ENCODE measurements at places on chromosomes 13 and 19. TPM values are rescaled to one million over a fixed set of nuclear protein-coding genes. Genes with fewer than 3 reads are reported as not detected.

The SPACA4 gene
- total RNA-seq = not detected

The IL11 gene
- total RNA-seq = 0.60 TPM

The PLIN4 gene
- 0.06 TPM for total RNA-seq

GRCh38 chr19:8352134-8352827 is 9.2 kb upstream of the KANK3 start:
- no peak overlapping the region for H3K4me3 ChIP-seq
- H3K27me3 ChIP-seq = peaks cover 30% of the 10 kb centered on the region
- no peak for DNase-seq
- H3K27ac ChIP-seq = no peak overlapping the region

The IQCN gene
- total RNA-seq = 5.2 TPM

GRCh38 chr19:11410682-11411081 is 8.4 kb downstream of the RGL3 start:
- no peak for DNase-seq
- H3K36me3 ChIP-seq = no peaks in the 10 kb centered on the region
- H3K27ac ChIP-seq = no peak overlapping the region
- peaks cover 37% of the 10 kb centered on the region for H3K27me3 ChIP-seq

GRCh38 chr13:75761369-75761768 is 125.2 kb downstream of the LMO7 start:
- H3K27ac ChIP-seq = peak overlapping the region; percentile 96
- peaks cover 60% of the 10 kb centered on the region for H3K4me1 ChIP-seq
- no peak for DNase-seq

The RINL gene
- 74.2 TPM for total RNA-seq

GRCh38 chr19:47754206-47755064 is 9.1 kb downstream of the NOP53 start:
- H3K27me3 ChIP-seq = no peaks in the 10 kb centered on the region
- no peak for DNase-seq
- H3K4me1 ChIP-seq = peaks cover 28% of the 10 kb centered on the region
- peaks cover 37% of the 10 kb centered on the region for H3K36me3 ChIP-seq

- DNase-seq = no peak
- no peak overlapping the region for H3K27ac ChIP-seq
- H3K27me3 ChIP-seq = peaks cover 2% of the 10 kb centered on the region
- H3K4me3 ChIP-seq = no peak overlapping the region
- no peaks in the 10 kb centered on the region for H3K36me3 ChIP-seq
Measured at GRCh38 chr13:39167018-39167417, 128.8 kb downstream of the NHLRC3 start.

DNA sequence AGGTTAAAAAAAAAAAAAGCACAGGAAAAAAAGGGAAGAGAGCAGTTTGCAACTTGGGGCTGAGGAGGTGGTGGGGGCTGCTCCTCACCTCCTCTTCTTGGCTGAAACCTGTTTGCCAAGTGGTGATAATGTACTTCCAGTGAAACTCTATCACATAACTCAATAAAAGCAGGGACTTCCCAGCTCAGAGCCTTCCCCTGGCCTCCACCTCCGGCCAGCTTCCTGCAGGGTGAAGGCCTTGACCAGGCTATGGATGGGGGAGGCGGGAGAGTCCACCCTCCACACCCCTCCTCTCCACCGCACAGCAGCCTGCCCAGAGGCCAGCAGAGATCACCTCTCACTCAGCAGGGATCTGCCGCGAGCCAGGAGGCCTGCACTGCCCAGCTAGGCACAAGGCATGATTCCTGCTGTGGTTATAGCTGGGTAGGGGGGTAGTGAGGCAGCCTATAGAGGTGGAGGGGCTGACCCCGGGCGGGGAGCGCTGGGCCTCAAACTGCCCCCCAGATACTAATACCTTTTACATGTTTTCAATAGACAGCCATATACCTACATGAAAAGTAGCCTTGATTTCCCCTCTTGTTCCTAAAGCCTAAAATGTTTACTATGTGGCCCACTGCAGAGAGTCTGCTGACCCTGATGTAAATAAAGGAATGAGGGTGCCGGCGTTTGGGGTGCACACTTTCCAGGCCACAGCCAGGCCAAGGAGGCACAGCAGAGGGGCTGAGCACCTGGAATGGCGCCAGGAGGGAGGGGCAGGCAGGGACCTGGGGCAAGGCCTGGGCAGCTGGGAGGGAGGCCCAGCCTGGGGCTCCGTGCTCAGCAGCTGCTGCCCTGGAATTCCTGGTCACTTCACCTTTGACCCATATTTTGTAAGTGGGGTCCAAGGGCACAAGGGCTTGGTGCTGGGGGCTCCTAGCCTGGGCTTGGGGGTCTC is 10.3 kb downstream of the ZNF787 start:
- H3K4me3 ChIP-seq = no peak overlapping the region
- H3K27ac ChIP-seq = no peak overlapping the region
- H3K36me3 ChIP-seq = peaks cover 4% of the 10 kb centered on the region
- peaks cover 32% of the 10 kb centered on the region for H3K4me1 ChIP-seq
- no peaks in the 10 kb centered on the region for H3K27me3 ChIP-seq

GRCh38 chr13:113912596-113912995 is 48.7 kb upstream of the GAS6 start:
- DNase-seq = no peak
- peaks cover 6% of the 10 kb centered on the region for H3K4me1 ChIP-seq

The ADPRHL1 gene
- total RNA-seq = 1.0 TPM

GRCh38 chr13:48275507-48275906 is 28.0 kb upstream of the RB1 start:
- no peak overlapping the region for H3K27ac ChIP-seq
- no peak for DNase-seq
- peaks cover 14% of the 10 kb centered on the region for H3K36me3 ChIP-seq
- no peaks in the 10 kb centered on the region for H3K4me1 ChIP-seq
- H3K4me3 ChIP-seq = no peak overlapping the region

GRCh38 chr13:31909864-31910551 is 121.6 kb upstream of the FRY start:
- H3K36me3 ChIP-seq = no peaks in the 10 kb centered on the region
- peaks cover 4% of the 10 kb centered on the region for H3K4me1 ChIP-seq
- no peak overlapping the region for H3K4me3 ChIP-seq
- no peak for DNase-seq
- no peak overlapping the region for H3K27ac ChIP-seq

DNA sequence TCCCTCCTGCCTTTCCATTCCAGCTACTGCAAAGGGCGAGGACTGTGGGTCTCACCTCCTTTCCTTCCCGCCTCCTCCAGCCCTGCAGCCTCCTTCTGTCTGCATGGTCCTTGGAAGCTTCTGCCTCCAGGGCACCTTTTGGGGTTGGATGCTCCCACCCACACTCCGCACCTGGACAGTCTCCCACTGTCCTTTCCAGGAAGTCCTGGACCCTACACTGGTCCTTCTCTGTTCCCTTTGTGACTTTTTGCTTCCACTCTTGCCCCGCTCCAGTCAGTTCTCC is 130.8 kb downstream of the USP12 start:
- DNase-seq = no peak
- peaks cover 3% of the 10 kb centered on the region for H3K36me3 ChIP-seq

- no peak for DNase-seq
- peaks cover 37% of the 10 kb centered on the region for H3K36me3 ChIP-seq
- peak overlapping the region; percentile 78 for H3K27ac ChIP-seq
Measured at GRCh38 chr19:3183721-3184641, 1.7 kb upstream of the NCLN start.

DNA sequence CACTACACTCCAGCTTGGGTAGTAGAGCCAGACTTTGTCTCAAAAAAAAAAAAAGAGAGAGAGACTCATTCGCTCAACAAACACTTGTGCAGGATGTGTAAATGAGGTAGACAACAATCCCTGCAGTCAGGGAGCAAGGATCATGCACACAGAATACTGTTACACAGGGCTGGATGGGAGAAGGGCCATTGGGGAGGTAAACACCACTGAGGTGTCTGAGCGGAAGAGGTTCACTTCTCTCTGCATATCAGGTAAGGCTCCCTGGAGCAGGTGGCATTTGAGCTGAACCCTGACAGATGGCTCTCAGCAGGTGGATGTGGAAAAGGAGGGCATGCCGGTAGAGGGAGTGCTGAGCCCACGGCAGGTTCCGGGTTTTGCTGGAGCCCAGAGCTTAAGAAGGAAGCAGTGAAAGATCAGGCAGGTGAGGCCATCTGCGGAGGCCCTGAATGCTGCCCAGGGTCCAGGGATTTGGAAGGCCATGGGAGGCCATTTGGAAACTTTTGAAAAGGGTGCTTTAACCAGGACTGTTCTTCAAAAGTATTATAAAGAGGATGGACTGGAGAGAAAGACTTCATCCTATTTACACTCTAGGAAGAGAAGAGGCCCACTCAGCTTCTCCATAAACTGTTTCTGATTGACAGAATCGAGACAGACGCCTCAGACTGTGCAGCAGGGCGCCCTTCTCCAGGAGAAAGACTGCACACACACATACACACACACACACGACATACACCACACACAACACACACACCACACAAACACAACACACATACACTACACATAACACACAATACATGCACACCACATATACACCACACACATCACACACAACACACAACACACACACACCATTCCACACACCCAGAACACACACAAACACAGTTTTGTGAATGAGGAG is 199.4 kb downstream of the USP12 start:
- H3K4me1 ChIP-seq = peaks cover 4% of the 10 kb centered on the region
- peak overlapping the region; percentile 59 for H3K27ac ChIP-seq

DNA sequence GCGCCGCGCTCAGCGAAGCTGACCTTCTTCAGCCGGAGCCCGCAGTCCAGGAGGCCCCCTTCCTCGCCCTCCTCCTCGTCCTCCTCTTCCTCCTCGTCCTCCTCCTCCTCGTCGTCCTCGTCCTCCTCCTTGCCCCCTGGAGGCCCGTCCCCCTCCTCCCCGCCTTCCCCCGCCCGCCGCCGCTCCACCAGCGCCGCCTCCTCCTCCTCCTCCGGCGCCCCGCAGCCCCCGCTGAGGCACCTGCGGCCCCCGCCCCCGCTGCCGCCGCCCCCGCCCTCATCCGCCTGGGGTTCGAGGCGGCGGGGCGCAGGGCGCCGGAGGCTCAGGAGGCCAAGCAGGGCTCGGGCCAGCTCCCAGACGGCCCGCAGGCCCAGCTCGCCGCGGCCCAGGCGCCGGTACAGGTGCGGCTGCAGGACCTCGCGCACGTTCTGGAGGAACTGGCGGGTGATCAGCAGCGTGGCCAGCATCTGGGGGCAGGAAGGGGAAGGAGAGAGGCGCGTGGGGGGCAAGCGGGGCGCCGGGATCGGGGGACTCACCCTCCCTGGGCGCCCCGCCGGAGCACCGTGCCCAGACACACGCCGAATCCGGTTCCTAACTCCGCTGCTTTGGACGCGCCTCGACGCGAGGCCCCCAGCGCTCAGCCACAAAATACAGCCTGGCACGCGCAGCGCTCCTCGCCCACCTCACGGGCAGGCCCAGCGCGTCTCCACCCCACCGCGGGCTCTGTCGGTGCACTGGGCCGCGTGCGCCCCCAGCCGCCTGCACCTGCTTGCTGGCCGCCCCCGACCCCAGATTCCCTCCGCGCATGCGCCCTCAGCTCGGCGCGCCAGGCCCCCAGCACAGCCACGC is 5.9 kb downstream of the ANO8 start:
- H3K36me3 ChIP-seq = peaks cover 5% of the 10 kb centered on the region
- peak overlapping the region; percentile 60 for H3K4me3 ChIP-seq
- peaks cover 4% of the 10 kb centered on the region for H3K4me1 ChIP-seq

DNA sequence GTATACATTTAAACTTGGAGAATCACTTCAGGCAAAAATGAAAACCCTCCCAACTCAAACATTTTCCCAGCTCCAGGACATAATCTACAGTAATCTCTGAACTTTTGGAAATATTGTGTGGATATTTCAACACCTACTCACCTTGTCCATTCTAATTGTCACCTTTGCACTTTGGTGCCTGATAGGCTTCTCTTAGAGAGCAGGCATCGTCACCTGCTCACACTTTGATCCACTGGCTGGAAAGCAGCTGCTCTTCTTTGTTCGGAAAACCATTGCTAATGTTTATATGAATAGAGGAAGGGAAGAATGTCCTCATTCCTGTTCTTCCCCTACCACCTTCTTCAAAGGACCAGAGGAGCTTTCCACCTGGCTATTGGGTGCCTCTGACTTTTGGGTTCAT is 411.2 kb downstream of the FGF9 start:
- H3K36me3 ChIP-seq = peaks cover 3% of the 10 kb centered on the region
- peaks cover 14% of the 10 kb centered on the region for H3K4me1 ChIP-seq
- no peak overlapping the region for H3K4me3 ChIP-seq
- DNase-seq = no peak
- no peaks in the 10 kb centered on the region for H3K27me3 ChIP-seq
- no peak overlapping the region for H3K27ac ChIP-seq

GRCh38 chr13:26406791-26407190 is 150.7 kb upstream of the WASF3 start:
- H3K4me1 ChIP-seq = no peaks in the 10 kb centered on the region
- H3K27ac ChIP-seq = no peak overlapping the region
- no peak for DNase-seq
- H3K27me3 ChIP-seq = no peaks in the 10 kb centered on the region
- H3K36me3 ChIP-seq = peaks cover 10% of the 10 kb centered on the region
- H3K4me3 ChIP-seq = no peak overlapping the region

DNA sequence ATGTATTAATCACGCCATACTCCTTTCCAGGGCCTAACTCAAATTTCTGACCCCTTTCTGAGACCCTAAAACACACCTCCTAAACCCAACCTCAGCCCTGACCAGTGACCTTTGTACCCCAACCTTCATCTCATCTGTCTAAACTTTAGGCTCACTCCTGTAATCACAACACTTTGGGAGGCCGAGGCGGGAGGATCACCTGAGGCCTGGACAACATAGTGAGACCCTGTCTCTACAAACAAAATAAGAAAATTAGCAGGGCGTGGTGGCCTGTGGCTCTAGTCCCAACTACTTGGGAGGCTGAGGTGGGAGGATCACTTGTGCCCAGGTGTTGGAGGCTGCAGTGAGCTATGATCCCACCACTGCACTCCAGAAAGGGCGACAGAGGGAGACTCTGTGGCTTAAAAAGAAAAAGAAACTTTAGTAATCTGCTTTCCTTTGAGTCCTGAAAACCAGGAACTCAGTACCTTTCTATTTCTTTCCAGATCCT is 4.7 kb downstream of the RTN2 start:
- H3K27me3 ChIP-seq = peaks cover 24% of the 10 kb centered on the region
- no peak for DNase-seq
- H3K36me3 ChIP-seq = no peaks in the 10 kb centered on the region
- H3K4me1 ChIP-seq = peaks cover 20% of the 10 kb centered on the region

The ZNF433 gene
- total RNA-seq = 1.8 TPM

DNA sequence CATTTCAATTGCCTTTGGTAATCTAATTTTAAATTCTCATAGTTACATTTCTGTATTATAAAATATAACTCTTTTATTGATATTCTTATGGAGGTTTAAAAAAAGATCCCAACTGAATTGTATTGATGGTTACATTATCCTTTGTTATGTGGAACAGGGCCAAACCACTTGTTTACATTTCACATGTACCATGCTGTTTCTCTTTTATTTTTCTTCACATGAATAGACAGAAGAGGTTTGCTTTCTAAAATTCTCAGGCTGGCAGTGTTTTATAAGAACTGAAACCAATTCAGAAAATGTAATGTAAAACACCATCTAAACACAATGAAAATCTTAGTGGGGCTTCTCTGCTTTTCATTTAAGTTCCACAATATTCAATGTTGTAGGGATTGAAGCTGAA is 122.5 kb downstream of the GPC5 start:
- H3K4me1 ChIP-seq = no peaks in the 10 kb centered on the region
- H3K27ac ChIP-seq = no peak overlapping the region
- no peak overlapping the region for H3K4me3 ChIP-seq
- no peaks in the 10 kb centered on the region for H3K36me3 ChIP-seq

The PLEKHG2 gene
- 65.7 TPM for total RNA-seq

The IFNL1 gene
- total RNA-seq = not detected
